Activated CD8-positive, alpha-beta memory T cell treated with anti-CD3 and anti-CD28 coated beads, Interleukin-2, amount 50 U/mL, for 48 hours (primary cell): ENCODE measurements at places on chromosomes 12 and 14.

- no peak for DNase-seq
These were observed 695.7 kb upstream of the USP15 start for GRCh38 chr12:61564466-61564865.

DNA sequence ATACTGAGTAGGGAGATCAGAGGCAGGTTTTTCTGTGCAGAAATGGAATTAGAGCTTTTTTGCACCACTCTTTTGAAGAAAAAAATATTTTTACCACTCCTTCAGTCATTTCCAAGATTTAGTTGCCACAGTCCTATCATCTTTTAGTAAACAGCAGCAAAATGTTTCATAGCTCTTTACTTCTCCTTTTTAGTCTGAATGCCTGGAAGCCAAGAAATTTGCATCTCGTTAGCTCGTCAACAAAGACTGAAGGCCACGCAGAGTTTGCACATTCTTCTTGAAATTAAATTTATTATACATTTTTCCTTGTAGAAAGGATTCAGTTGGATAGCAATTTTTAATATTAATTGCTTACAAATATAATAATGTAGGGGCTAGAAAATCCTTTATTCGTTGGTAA lies 544.5 kb upstream of the ATP2B1 start:
- no peak for DNase-seq

GRCh38 chr12:15599266-15600037 lies 189.7 kb downstream of the EPS8 start:
- no peak for DNase-seq

DNA sequence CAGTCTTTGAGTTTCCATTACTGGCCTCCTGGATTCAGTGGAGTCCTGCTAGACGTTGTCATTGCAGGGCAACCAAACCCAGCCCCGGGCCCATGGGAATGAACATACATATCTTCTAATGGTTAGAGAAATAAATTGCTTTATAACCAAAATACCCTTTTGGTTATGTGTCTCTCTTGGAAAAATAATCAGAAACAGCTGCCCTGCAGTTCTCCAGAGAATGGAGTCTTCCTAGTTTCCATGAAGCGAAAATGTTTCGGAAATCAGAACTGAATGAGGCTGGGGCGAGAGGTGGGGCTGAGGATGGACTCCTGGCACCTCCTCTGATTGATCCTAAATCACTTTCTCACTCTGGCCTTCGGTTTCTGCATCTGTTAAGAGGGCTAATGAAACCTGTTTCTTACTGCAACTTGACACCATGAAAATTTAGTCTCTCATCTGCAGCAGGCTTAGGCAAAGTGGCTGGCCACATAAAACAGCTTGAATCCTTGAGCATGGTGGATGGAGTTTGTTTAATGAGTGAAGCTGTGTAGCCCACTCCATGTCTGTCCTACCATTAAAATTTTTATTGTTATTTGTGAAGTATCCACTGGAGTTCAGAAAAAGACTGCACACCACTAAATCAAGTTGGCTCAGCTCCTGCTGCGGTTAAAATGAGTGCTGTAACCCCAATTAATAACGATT lies 198.9 kb downstream of the CACNA1C start:
- DNase-seq: no peak

GRCh38 chr14:81324011-81324410 lies 76.1 kb downstream of the STON2 start:
- DNase-seq: no peak

DNA sequence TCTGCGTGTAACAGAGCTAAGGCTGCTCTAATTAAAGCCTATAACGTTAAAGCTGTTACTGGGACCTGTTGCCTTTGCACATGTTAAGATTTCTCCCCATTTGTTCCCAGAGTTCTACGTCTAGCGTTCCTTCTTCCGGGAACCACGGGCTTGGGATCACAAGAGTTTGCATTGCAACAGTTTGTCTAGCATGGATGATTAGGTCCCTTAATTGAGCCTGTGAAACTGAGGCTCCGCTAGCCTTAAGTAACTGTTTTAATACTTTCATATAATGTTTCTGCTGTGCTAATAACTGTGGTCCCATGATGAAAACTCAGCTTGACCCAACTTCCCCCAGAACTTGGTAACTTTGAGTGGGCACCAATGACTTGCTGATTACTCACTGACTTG lies 16.7 kb upstream of the LYZ start:
- DNase-seq: no peak

- no peak for DNase-seq
These were observed 3.5 kb upstream of the BCAT1 start for GRCh38 chr12:24952389-24952788.

GRCh38 chr12:55797068-55797467 lies 20.5 kb downstream of the SARNP start:
- DNase-seq: no peak

DNA sequence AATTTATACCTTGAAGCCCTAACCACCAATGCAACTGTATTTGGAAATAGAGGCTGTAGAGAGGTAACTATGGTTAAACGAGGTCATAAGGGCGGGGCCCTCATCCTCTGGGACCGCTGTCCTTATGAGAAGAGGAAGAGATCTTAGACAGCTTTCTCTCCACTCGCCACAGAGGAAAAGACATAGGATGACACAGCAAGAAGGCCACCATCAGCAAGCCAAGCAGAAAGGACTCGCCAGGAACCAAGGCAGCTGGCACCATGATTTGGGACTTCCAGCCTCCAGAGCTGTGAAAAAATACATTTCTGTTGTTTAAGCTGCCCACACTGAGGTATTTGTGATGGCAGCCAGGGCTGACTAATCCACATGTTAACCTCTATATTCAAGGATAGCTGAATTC lies 30.4 kb upstream of the BCAT1 start:
- no peak for DNase-seq

GRCh38 chr12:16020031-16020430 lies 108.9 kb downstream of the DERA start:
- DNase-seq: no peak

- no peak for DNase-seq
These were observed 3.1 kb upstream of the RIC8B start for GRCh38 chr12:106771425-106771824.

DNA sequence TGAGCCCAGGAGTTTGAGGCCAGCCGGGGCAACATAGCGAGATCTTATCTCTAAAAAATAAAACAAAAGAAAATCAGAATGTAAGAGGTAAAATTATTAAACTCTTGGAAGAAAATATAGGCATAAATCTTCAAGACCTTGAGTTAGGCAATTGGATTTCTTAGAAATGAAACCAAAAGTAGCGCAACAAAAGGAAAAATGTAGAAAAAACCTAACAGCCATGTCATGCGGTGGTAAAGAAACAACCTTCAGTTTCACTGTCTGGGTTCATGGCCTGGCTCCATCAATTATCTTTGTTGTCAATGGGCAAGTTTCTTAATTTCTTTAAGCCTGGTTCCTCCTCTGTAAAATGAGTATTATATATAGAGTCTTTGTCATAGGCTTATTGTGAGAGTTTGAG lies 5.6 kb upstream of the GCH1 start:
- DNase-seq: no peak

- DNase-seq: no peak
These were observed 94.3 kb downstream of the C12orf42 start for GRCh38 chr12:103401421-103401820.

DNA sequence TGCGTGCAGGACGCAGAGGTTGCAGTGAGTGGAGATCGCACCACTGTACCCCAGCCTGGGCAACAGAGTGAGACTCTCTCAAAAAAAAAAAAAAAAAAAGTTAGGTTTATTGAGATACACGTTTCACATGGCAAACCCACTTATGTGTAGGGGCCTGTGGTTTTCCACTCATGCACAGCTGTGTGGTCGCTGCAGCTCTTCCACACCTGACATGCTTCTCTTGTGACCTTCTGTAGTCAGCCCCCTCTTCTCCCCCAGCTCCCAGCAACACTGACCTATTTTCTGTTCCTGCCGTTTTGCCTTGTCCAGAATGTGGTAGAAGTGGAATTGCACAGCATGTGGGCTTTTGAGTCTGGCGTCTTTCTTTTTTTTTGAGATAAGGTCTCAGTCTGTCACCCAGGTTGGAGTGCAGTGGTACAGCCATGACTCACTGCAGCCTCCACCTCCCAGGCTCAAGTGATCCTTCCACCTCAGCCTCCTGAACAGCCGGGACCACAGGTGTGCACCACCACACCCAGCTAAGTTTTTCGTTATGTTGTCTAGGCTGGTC lies 8.4 kb downstream of the MTA1 start:
- DNase-seq: no peak

GRCh38 chr12:103698752-103699560 lies 111.9 kb downstream of the STAB2 start:
- no peak for DNase-seq
